ENCODE measurements at places on chromosomes 2 and 18. TPM values are rescaled to one million over a fixed set of nuclear protein-coding genes. Genes with fewer than 3 reads are reported as not detected.
A peak's percentile ranks its signal among the peaks of the same experiment; 100 is the strongest.

The SEPTIN10 gene
- total RNA-seq: 90.9 TPM

The AQP12B gene
- total RNA-seq: not detected

DNA sequence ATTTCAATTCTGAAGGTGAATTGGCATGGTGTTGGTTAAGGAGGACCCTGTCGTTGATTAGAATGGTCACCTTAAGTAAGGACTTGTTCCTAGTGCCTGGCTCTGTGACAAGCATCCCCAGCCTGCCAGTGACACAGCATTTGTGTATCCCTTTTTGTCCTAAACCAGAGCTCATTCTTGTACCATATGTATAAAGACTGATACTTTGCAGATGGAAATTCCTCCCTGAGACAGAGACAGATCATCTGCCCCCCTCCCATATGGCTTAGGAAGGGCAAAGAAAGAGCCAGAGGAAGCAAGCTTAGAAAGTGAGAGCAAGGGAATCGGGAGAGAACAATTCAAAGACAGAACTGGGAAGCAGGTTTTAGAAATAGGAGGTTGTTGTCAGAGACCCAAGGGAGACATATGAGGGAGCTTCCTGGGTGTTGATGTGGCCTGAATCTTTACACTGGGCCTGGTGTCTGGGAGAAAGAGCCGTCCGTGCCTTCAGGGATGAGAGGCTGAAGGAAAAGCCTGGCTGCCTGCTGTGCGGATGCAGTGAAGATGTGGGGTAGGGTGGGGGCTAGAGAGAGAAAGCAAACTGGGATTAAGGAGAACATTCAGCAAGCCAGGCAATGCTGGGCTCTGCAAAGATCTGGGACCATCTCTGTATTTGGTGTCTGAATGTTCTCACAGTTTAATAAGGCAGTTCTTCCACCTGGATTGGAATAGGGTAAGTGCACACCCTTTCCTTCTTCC, 13.2 kb upstream of the CHRNA1 start:
- no peaks in the 10 kb centered on the region for H3K27me3 ChIP-seq
- peak overlapping the region; percentile 85 for H3K27ac ChIP-seq
- H3K4me3 ChIP-seq: no peak overlapping the region
- H3K4me1 ChIP-seq: peaks cover 81% of the 10 kb centered on the region

- no peaks in the 10 kb centered on the region for H3K36me3 ChIP-seq
- no peak for DNase-seq
- H3K4me1 ChIP-seq: peaks cover 7% of the 10 kb centered on the region
- no peak overlapping the region for H3K27ac ChIP-seq
- no peaks in the 10 kb centered on the region for H3K27me3 ChIP-seq
Observed at GRCh38 chr2:166417669-166418068, 41.9 kb upstream of the SCN9A start.

DNA sequence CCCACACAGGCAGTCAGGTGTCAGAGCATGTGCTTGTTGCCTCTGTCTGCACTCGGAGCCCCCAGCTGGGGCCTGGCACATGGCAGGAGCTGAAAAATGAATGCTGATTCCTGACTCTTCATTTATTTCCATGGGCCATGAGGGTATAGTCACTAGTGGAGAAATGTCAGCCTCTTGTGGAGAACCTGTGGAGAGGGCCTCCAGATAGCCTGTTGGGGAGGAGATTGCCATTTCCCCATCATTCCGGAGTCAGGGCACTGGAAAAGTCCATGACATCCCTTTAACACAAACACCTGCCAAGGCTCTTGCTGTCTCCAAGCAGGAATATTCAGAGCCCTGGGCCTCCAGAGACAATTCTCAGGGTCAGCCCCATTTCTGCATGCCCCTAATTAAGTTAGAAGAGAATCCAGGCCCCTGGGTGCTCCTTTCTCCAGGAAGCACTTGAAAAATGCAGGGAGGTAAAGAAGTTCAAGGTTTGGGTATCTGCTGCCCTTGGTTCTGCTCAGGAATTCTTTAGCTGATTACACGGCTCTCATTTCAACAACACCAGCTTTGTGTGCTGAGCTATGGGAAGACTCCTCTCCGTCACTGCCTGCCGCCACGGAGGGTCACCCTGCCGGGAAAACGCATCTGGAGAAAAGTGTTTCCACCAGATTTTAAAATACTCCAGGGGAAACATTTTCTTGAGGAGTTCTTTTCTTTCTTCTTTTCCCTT, 311.3 kb downstream of the MYCN start:
- H3K4me1 ChIP-seq: no peaks in the 10 kb centered on the region
- H3K36me3 ChIP-seq: no peaks in the 10 kb centered on the region
- no peak overlapping the region for H3K27ac ChIP-seq
- DNase-seq: no peak
- no peak overlapping the region for H3K4me3 ChIP-seq
